ENCODE measurements at places on chromosomes 11 and 22. TPM values are rescaled to one million over a fixed set of nuclear protein-coding genes. Genes with fewer than 3 reads are reported as not detected.

- H3K4me3 ChIP-seq, result peak overlapping the region; percentile 16
- H3K36me3 ChIP-seq, result peaks cover 54% of the 10 kb centered on the region
- peak overlapping the region; percentile 81 for H3K27ac ChIP-seq
- H3K4me1 ChIP-seq, result peaks cover 38% of the 10 kb centered on the region
Observed at GRCh38 chr11:4064278-4064955, 30.2 kb upstream of the RRM1 start.

DNA sequence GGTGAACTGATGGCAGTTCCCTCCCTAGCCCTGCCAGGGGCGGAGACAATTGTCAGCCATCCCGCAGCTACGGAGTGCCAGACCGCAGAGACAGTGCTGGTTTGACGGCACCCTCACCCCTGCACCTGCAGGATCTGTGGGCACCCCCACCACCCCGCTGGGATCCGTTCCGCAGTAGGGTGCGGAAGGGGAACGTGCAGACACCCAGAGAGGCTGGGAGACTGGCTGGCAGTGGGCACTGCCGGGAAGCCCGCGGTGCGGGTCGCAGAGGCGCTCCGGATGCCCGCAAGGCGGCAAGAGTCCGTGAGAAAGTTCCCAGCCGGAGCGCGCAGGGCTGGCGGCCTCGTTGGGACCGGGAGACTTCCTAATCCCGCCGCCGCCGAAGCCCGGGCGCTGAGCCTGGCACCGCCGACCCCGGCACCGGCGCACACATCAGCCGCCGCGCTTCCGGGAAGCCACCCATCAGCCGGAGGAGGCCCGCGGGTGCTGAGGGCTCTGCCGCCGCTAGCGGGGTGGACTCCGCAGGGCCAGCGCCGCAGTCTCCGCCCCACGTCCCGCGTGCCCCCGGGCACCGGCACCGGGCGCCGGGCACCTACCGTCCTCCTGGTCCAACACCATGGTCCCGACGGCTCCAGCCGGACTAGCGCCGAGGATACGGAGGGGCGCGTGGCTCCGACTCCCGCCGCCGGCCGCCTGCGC lies 4.3 kb upstream of the LMO1 start:
- DNase-seq, result peak; percentile 22
- H3K27ac ChIP-seq, result no peak overlapping the region
- peaks cover 54% of the 10 kb centered on the region for H3K27me3 ChIP-seq
- peak overlapping the region; percentile 20 for H3K4me3 ChIP-seq

- no peaks in the 10 kb centered on the region for H3K27me3 ChIP-seq
- H3K27ac ChIP-seq, result no peak overlapping the region
- no peaks in the 10 kb centered on the region for H3K4me1 ChIP-seq
- no peaks in the 10 kb centered on the region for H3K36me3 ChIP-seq
Observed at GRCh38 chr22:20279662-20280134, 11.6 kb upstream of the RTN4R start.

- H3K27ac ChIP-seq, result no peak overlapping the region
- no peak for DNase-seq
- peaks cover 47% of the 10 kb centered on the region for H3K36me3 ChIP-seq
- no peak overlapping the region for H3K4me3 ChIP-seq
- H3K4me1 ChIP-seq, result peaks cover 22% of the 10 kb centered on the region
Observed at GRCh38 chr11:116901211-116901610, 63.8 kb upstream of the APOA1 start.

DNA sequence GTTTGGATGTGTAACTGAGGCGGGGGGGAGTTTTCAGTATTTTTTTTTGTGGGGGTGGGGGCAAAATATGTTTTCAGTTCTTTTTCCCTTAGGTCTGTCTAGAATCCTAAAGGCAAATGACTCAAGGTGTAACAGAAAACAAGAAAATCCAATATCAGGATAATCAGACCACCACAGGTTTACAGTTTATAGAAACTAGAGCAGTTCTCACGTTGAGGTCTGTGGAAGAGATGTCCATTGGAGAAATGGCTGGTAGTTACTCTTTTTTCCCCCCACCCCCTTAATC lies 2.3 kb downstream of the MALAT1 start:
- H3K27ac ChIP-seq, result no peak overlapping the region
- no peak for DNase-seq
- no peak overlapping the region for H3K4me3 ChIP-seq
- H3K27me3 ChIP-seq, result no peaks in the 10 kb centered on the region

- H3K27ac ChIP-seq, result no peak overlapping the region
- DNase-seq, result no peak
- H3K4me3 ChIP-seq, result no peak overlapping the region
- H3K27me3 ChIP-seq, result peaks cover 15% of the 10 kb centered on the region
- no peaks in the 10 kb centered on the region for H3K36me3 ChIP-seq
Observed at GRCh38 chr11:66015454-66015881, 3.7 kb downstream of the CST6 start.

DNA sequence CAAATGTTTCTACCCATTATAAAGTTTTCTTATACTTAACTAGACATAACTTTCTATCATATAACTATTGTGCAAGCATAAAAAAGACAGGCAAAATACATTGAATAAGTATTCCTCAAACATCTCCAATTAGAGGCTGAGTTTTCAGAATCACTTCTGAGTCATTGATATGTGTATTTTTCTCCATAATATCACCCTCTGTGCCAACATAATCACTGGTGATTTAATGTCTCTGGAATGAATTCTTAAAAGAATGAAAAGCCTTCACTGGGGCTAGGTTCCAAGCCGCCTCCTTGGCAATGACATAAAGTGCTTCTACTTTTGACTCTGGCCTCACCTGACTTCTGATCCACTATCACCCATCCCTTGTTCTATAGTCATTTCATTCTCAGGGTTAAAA lies 197.0 kb upstream of the E2F8 start:
- no peak for DNase-seq
- no peak overlapping the region for H3K4me3 ChIP-seq
- H3K27me3 ChIP-seq, result peaks cover 5% of the 10 kb centered on the region

DNA sequence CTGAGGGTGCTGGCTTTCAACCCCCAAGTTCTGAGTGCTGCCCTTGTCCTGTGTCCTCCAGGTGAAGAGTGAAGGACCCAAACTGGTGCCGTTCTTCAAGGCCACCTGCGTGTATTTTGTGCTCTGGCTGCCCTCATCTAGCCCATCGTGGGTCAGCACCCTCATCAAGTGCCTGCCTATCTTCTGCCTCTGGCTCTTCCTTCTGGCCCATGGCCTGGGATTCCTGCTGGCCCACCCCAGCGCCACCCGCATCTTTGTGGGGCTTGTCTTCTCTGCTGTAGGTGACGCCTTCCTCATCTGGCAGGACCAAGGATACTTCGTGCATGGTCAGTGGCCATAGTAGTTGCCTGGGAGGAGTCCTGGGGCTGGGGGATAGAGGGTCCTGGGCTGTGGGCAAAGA lies 2.3 kb downstream of the TMEM86A start:
- H3K27me3 ChIP-seq, result no peaks in the 10 kb centered on the region
- no peak overlapping the region for H3K4me3 ChIP-seq
- peaks cover 39% of the 10 kb centered on the region for H3K4me1 ChIP-seq
- no peaks in the 10 kb centered on the region for H3K36me3 ChIP-seq

SERGEF gene
- total RNA-seq, result 46.5 TPM

EWSR1 gene
- total RNA-seq, result 292 TPM

GAS2L1 gene
- total RNA-seq, result not detected

TBRG1 gene
- total RNA-seq, result 73.8 TPM
